Sigmoid colon (tissue), 7 donors: ENCODE measurements at places on chromosomes 1 and 21. TPM values are rescaled to one million over a fixed set of nuclear protein-coding genes. Genes with fewer than 3 reads are reported as not detected.

RGS16 gene
- 4.4 TPM for polyA plus RNA-seq

PRAMEF27 gene
- not detected for polyA plus RNA-seq

RGS8 gene
- polyA plus RNA-seq, result under 0.01 TPM

UBASH3A gene
- polyA plus RNA-seq, result 3.9 TPM

HPDL gene
- polyA plus RNA-seq, result 15.7 TPM

APCS gene
- not detected for polyA plus RNA-seq

CRYZ gene
- 14.1 TPM for polyA plus RNA-seq

RNF187 gene
- polyA plus RNA-seq, result 39.8 TPM

PRR9 gene
- not detected for polyA plus RNA-seq

KRTAP7-1 gene
- polyA plus RNA-seq, result not detected

ZC3H12A gene
- 14.4 TPM for polyA plus RNA-seq

TSPAN2 gene
- 0.46 TPM for polyA plus RNA-seq

UQCRH gene
- polyA plus RNA-seq, result 1,078 TPM

KRTAP21-3 gene
- not detected for polyA plus RNA-seq

NKAIN1 gene
- polyA plus RNA-seq, result 0.36 TPM

SRGAP2B gene
- polyA plus RNA-seq, result 5.8 TPM

KRTAP8-1 gene
- polyA plus RNA-seq, result not detected

KCNA2 gene
- 0.69 TPM for polyA plus RNA-seq

SPRR5 gene
- not detected for polyA plus RNA-seq

AK2 gene
- 158 TPM for polyA plus RNA-seq

CCDC28B gene
- 4.2 TPM for polyA plus RNA-seq

TRIM45 gene
- polyA plus RNA-seq, result 1.0 TPM

CLDN14 gene
- polyA plus RNA-seq, result not detected

CNKSR1 gene
- polyA plus RNA-seq, result 13.8 TPM

OR6K3 gene
- not detected for polyA plus RNA-seq

C1QC gene
- polyA plus RNA-seq, result 94.3 TPM

PTGER3 gene
- polyA plus RNA-seq, result 4.0 TPM

FBXO2 gene
- polyA plus RNA-seq, result 1.2 TPM

ETNK2 gene
- 0.46 TPM for polyA plus RNA-seq

TFF1 gene
- polyA plus RNA-seq, result 493 TPM

PALMD gene
- polyA plus RNA-seq, result 1.2 TPM

TLCD4 gene
- polyA plus RNA-seq, result 12.0 TPM

CD1B gene
- not detected for polyA plus RNA-seq

WDTC1 gene
- 21.3 TPM for polyA plus RNA-seq

ANGPTL3 gene
- polyA plus RNA-seq, result not detected

PTPRC gene
- polyA plus RNA-seq, result 4.8 TPM

RGS18 gene
- 5.1 TPM for polyA plus RNA-seq

AGT gene
- 3.5 TPM for polyA plus RNA-seq

MYOC gene
- 0.50 TPM for polyA plus RNA-seq

DCST2 gene
- polyA plus RNA-seq, result not detected

MIXL1 gene
- not detected for polyA plus RNA-seq

HPCAL4 gene
- not detected for polyA plus RNA-seq

SMCP gene
- not detected for polyA plus RNA-seq

SAMD11 gene
- polyA plus RNA-seq, result 3.7 TPM

TTLL7 gene
- 1.4 TPM for polyA plus RNA-seq

OR10K2 gene
- polyA plus RNA-seq, result not detected

HSD3B2 gene
- polyA plus RNA-seq, result 0.60 TPM

CD101 gene
- 1.7 TPM for polyA plus RNA-seq

DMRTA2 gene
- polyA plus RNA-seq, result 0.04 TPM

PTTG1IP gene
- 59.5 TPM for polyA plus RNA-seq

FLG2 gene
- not detected for polyA plus RNA-seq

KCNT2 gene
- polyA plus RNA-seq, result 1.2 TPM

KAZN gene
- polyA plus RNA-seq, result 5.6 TPM

ARHGAP30 gene
- polyA plus RNA-seq, result 4.9 TPM

OR2L8 gene
- not detected for polyA plus RNA-seq

FAM110D gene
- polyA plus RNA-seq, result 0.60 TPM

TCEA3 gene
- 75.6 TPM for polyA plus RNA-seq

F3 gene
- polyA plus RNA-seq, result 17.4 TPM
